Islet precursor cell (in vitro differentiated cells): ENCODE measurements at places on chromosomes 3 and 15.

DNA sequence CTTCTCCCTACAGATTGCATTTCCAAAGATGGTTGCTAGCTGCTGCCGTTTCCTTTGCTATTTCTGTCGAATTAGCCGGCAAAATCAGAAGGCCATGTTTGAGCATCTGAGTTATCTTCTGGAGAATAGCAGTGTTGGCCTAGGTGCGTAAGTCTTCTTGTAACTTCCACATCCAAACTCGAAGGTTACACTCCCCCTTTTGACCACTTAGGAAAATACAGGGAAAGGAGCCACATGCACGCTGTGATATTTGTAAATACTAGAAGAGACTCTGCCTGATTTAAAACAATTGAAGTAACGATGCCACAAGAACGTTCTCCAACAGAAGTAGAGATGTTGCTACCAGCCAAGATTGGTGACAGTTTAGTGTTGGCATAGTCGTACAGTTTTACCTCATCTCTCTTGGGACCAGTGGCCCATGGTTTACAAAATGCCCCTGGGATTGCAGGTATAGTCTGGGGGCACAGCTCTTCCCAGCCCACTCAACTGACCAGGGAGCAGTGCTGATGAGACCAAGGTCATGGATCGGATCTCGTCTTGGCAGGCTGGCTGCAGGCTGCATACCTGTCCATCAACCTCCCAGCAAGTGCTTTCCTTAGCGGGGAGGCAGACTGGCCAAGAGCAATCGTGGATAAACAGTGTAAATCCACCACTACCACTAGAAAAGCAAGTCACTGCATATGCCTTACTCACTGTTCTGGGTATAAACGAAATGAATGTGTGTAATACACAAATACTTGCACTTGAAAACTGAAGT is 268.4 kb upstream of the CHRM5 start:
- DNase-seq = no peak

GRCh38 chr15:69143756-69144436 is 16.5 kb upstream of the GLCE start:
- DNase-seq = no peak

DNA sequence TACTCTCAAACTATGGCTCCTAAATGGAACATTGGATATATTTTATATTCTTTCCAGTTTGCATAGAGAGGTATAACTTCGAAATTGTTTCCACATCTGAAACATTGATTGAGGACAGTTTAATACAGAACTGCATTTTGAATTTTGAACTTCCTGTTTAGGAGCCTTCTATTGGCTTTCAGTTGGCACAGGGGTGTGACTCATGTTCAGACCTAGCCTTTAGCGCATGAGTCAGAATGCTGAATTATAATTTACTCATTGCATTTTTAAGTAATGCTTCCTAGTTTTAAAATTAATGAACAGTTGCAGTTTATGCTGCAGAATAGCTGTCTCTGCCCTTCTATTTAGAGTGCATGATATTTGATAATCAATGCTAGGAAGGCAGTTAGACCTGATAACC is 751.7 kb downstream of the CADM2 start:
- DNase-seq = no peak

DNA sequence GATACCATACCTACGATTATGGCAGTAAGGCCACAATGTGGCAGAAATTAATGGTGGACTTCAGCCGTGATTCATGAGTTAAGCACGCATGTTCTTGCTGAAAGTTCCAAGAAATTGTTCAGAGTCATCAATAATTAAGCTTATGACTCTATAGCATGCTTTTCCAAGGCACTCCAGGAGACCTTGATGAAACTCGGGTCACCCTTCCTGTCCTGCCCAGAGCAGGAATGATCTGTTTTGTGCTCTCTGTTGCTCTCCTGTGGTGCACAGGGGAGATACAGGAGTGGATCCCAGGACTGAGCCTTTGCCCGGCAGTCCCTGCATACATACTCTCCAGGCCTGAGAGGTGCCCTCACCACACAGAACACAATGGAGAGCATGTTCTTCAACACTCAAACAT is 141.6 kb upstream of the SLC2A2 start:
- DNase-seq = peak; percentile 75

GRCh38 chr3:181017690-181018089 is 28.2 kb upstream of the DNAJC19 start:
- DNase-seq = no peak

- no peak for DNase-seq
Observed at GRCh38 chr3:136434429-136434828, 184.3 kb downstream of the PCCB start.

- no peak for DNase-seq
Observed at GRCh38 chr3:117799387-117799735, 1089.8 kb downstream of the TUSC7 start.

DNA sequence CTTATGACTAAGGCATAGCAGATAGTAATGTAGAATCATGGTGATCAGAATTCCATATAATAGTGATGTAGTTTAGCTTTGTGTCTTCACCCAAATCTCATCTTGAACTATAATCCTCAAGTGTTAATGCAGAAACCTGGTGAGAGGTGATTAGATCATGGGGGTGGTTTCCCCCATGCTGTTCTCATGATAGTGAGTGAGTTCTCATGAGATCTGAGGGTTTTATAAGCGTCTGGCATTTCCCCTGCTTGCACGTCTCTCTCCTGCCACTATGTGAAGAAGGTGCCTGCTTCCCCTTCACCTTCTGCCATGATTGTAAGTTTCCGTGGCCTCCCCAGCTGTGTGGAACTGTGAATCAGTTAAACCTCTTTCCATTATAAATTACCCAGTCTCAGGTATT is 138.7 kb upstream of the CBLB start:
- DNase-seq = no peak

GRCh38 chr3:99013077-99013476 is 111.6 kb upstream of the DCBLD2 start:
- DNase-seq = no peak

- DNase-seq = no peak
Observed at GRCh38 chr3:191721390-191721861, 260.5 kb downstream of the PYDC2 start.

DNA sequence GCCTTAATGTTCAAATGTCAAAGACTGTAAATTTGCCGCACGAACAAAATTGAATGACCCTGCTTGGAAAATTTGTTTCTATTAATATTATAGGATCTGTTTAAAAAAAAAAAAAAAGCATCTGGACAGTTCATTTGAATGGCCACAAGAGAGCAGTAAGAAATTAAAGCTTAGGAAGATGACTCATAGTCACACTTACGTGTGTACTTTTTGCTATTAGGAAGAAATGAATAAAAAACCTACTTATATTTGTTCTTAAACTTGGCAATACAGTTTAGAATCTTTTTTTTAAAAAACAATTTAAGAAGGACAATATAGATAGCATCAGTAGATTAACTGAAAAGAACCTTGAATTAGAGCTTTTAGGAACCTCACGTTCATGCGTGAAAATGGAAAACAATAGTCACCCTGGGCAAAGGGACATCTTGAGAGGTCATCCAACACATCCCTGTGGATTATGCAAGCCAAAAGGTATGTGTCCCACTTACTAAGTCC is 621.8 kb downstream of the MECOM start:
- DNase-seq = no peak

DNA sequence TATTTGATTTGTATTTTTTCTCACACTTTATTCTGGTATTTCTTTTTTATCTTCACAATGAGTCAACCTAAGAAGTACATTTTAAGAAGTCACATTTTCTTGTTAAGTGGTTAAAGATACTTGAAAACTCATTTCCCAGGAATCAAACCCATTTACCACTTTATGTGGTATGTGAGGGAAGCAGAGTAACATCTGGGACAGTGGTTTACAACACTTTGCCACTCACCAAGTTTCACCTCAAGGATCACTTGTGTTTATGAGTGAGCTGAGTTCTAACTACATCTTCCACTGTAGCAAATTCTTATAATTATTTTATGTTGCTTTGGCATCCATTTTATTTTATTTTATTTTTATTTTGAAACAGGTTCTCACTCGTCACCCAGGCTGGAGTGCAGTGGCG is 53.8 kb downstream of the IGSF11 start:
- DNase-seq = no peak

GRCh38 chr15:41917767-41918430 is 24.0 kb upstream of the SPTBN5 start:
- DNase-seq = peak; percentile 65

DNA sequence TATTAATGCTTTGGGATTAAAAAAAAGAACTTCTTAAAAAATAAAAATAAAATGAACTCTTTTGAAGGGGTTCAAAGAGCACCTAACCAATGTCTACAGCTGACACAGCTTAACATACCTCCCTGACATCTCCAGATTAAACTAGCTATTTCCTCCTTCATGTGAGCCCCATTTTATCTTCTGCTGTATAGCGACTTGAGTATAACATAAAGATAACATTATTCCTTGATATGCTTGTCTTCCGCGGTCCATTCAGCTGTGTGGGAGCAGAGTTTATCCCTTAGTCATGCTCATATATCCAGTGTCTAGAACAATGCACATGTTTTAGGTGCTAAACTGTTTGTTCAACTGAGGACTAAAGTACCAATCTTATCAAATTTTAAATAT is 7.8 kb upstream of the CHRM5 start:
- no peak for DNase-seq

- DNase-seq = no peak
Observed at GRCh38 chr3:140128217-140128616, 193.2 kb downstream of the CLSTN2 start.

GRCh38 chr15:68364028-68364659 is 67.8 kb downstream of the ITGA11 start:
- no peak for DNase-seq

- DNase-seq = no peak
Observed at GRCh38 chr15:45812200-45812599, 177.4 kb downstream of the SQOR start.

- no peak for DNase-seq
Observed at GRCh38 chr3:43704697-43705096, 14.0 kb downstream of the ABHD5 start.

DNA sequence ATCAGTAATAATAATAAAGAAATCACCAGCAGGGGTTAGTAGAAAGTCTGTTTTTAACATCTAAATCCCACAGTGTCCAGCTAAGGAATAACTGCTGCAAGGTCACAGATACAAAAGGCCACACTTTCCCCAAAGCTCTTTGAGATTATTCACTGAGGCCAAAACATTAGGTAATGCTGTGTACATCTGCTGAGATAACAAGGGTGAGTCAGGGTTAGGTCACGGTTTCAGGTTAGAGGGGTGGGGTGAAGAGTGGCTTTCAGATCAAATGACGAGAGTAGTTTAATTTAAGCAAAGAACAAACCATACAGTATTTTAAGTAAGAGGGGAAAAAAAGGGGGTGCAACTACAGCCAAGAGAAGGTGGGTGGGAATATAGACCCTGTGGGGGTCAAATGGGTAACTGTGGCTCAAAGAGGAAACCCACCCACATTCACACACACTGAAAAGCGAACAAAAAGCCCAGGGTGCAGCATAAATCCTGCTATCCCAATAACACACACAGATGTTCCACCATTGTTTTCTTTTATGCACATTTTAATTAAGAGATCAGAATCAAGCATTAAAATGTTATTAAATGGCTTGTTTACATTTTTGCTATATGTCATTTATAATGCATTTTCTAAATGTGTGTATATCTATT is 412.9 kb downstream of the TIGIT start:
- DNase-seq = peak; percentile 79

DNA sequence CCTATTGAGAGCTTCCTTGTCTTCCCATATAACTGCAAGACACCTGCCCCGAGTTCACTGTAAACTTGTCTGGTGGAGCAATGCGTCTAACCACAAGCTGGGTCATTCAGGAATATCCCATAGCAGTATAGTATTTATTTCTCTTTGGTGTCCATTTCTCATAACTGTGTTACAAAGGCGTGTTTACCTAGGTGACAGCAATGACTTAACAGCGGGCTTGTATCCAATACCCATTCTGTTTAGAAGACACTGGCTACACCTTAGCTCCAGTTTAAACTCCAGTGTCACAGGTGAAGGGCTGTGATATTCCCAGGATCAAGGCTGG is 24.3 kb downstream of the ATP10A start:
- DNase-seq = no peak

GRCh38 chr15:27696530-27696929 is 402.6 kb downstream of the OCA2 start:
- DNase-seq = no peak

DNA sequence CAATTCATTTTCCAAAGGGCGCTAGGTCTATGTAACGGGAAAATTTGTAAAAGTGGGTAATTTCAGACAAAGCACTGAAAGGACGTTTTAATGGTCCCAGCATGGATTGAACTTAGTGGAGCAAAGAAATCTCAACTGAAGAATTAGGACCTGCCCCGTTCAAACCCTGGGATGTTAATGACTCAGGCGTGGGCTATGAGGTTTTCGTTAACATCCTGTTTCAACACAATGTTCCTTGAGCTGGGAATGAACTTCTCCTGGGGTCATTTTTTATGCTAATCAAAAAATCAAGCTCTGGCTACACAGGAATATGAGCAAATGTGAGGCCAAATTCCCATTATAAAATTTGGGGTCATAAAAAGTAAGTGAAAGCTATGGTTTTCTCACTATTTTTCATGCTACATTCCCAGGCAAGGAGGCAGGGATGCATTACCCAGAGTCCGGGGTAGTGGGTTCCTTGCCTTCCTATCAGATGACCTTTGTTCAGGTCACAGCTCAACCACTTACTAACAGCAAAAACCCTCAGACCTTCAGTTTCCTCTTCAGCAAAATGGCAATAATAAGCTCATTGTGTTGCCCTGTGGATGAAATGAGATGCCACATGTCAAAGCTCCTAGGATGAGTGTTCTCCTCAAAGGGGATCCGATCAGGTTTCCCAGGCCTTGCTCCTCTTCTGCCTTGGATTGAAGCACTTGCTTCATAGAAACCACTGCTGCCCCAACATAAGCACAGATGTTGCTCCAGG is 271.4 kb downstream of the ARRDC4 start:
- no peak for DNase-seq

DNA sequence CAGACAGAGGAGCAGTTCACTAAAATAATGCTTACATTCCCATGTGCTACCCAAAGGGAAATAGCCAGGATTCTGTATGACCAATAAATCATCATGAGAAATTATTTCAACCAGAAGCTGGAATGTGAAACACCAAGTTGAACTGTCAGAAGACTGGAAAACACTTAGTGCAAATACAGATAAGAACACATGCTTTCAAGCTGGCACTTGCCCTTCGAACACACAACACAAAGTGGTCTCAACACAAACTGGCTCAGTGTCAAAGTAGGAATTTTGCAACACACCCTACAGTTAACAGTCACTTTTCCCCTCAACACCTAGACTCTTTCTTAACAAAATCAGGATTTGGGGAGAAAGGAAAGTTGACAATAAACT is 1.3 kb downstream of the FSD2 start:
- DNase-seq = no peak

- DNase-seq = peak; percentile 81
Observed at GRCh38 chr15:67833710-67834511, 5.9 kb downstream of the RNU6-1 start.

DNA sequence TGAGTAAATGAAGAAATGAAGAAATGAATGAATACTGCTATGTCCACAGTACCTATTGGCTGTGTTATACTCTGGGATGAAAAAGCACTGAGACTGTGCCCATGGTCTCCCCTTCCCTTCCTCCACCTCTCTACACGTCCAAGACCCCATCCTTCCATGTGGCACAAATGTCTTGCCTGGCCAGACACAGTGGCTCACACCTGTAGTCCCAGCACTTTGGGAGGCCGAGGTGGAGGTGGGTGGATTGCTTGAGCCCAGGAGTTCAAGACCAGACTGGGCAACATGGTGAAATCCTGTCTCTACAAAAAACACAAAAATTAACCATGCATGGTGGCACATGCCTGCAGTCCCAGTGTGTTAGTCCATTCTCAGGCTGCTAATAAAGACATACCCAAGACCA is 200.1 kb downstream of the FAM43A start:
- DNase-seq = peak; percentile 6

GRCh38 chr3:56113908-56114307 is 354.4 kb downstream of the ERC2 start:
- DNase-seq = no peak
